ENCODE measurements at places on chromosomes 1 and 21. TPM values are rescaled to one million over a fixed set of nuclear protein-coding genes. Genes with fewer than 3 reads are reported as not detected.

DNA sequence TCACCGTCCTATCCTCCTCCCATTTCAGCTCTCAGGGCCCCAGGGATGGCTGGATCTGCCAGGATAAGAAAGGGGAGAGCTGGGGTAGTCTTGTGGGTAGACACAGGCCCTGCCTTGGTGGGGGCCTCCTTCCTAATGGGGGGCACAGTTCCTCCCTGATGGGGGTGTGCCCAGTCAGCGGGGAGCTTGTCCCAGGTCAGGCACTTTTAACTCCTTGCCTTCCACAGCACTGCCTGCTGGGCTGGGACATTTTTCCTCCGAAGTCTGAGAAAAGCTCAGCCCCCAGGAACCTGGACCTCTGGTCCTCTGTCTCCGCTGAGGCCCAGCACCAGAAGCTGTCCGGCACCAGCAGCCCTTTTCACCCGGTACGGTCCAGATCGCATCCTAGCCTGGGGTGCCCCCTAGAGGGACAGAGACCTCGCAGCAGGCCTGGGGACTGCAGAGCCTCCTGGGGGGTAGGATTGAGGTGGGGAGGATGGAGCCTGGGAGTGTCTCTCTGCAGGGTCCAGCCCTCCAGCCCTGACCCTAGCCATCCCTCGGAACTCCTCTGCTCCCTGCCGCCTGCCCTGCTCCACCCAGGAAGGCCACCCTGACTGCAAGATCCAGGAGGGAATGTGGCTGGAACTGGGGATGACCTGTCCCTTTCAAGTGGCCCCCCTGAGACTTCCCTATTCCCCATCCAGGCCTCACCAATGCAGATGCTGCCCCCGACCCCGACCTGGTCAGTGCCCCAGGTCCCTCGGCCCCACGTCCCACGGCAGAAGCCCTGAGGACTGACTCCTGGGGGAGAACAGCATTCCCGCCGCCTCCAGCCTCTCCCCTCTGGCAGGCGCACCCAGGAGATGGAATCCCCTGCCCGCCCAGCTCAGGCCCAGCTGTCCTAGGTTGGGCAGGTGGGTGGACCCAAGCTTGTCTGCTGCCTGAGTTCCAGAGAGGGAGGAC is 12.0 kb downstream of the MIIP start:
- H3K4me1 ChIP-seq = no peaks in the 10 kb centered on the region
- H3K27me3 ChIP-seq = no peaks in the 10 kb centered on the region
- DNase-seq = peak; percentile 18

GRCh38 chr21:34615487-34615814 is 538 bp upstream of the RCAN1 start:
- peaks cover 3% of the 10 kb centered on the region for H3K4me1 ChIP-seq
- DNase-seq = no peak
- peak overlapping the region; percentile 73 for H3K4me3 ChIP-seq
- no peaks in the 10 kb centered on the region for H3K36me3 ChIP-seq
- no peaks in the 10 kb centered on the region for H3K27me3 ChIP-seq

DNA sequence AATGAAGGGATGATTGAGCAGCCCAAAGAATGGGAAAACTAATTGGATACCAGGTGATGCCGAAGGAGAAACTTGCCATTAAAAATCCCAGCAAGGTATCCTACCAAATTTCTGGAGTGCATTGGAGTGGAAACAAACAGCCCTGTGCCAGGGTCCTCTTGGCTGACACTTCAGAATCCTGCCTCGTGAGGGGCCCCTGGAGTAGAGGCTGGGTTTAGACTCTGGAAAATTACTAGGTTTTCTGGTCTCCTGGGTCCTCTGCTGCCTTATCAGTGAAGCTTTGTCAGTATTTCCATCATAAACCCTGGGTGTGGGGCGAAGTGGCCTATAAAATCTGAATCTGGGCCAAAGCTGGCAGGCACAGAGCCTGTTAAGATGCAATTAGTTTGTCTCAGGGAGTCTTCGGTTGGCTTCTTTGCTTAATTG is 289.2 kb upstream of the USP24 start:
- no peaks in the 10 kb centered on the region for H3K27me3 ChIP-seq
- peaks cover 39% of the 10 kb centered on the region for H3K4me1 ChIP-seq
- no peaks in the 10 kb centered on the region for H3K36me3 ChIP-seq
- DNase-seq = no peak
- H3K4me3 ChIP-seq = no peak overlapping the region

The TMEM61 gene
- total RNA-seq = 5.0 TPM

- H3K4me3 ChIP-seq = peak overlapping the region; percentile 60
- DNase-seq = peak; percentile 18
- H3K4me1 ChIP-seq = peaks cover 35% of the 10 kb centered on the region
- peak overlapping the region; percentile 94 for H3K27ac ChIP-seq
- no peaks in the 10 kb centered on the region for H3K36me3 ChIP-seq
Observed at GRCh38 chr1:241749041-241749944, 97.2 kb downstream of the WDR64 start.

DNA sequence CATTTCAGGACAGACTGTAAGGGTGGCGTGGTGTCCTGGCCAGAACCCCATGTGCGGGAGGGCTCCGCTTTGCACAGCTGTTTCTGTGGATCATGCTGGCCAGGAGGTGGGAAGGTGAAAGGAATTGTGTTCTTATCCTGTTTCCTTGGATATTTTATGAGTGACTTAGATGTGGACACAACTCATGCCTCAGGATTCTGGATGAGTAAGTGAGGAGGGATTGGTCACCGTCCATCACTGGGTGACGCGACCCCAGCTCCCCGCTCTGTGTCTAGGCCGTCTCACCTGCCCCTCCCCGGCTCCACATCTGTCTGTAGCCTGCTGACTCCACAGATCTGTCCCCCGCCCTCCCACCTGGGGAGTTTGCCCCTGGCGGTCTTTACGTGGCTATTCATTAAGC is 48.8 kb downstream of the PIK3CD start:
- no peak overlapping the region for H3K4me3 ChIP-seq
- peaks cover 18% of the 10 kb centered on the region for H3K4me1 ChIP-seq
- H3K36me3 ChIP-seq = no peaks in the 10 kb centered on the region
- no peaks in the 10 kb centered on the region for H3K27me3 ChIP-seq

DNA sequence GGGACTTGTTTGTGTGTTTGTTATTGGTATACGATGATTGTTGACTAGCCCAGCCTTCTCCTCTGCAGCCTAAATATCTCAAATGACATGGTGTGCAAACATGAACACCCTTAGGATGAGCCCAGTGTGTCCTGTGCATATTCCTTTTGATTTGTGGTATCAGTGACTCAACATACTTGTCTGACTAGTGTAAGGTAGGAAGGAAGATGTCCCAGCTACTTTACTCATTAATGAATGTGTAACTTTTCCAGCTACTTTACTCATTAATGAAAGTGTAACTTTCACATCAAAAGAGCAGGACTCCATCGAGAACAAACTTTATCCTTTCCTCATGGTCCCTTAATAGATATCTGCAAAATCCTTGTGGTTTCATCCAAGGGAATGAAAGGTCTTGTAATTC is 2.7 kb upstream of the ZNF692 start:
- no peaks in the 10 kb centered on the region for H3K36me3 ChIP-seq
- H3K4me1 ChIP-seq = peaks cover 15% of the 10 kb centered on the region
- H3K4me3 ChIP-seq = no peak overlapping the region

DNA sequence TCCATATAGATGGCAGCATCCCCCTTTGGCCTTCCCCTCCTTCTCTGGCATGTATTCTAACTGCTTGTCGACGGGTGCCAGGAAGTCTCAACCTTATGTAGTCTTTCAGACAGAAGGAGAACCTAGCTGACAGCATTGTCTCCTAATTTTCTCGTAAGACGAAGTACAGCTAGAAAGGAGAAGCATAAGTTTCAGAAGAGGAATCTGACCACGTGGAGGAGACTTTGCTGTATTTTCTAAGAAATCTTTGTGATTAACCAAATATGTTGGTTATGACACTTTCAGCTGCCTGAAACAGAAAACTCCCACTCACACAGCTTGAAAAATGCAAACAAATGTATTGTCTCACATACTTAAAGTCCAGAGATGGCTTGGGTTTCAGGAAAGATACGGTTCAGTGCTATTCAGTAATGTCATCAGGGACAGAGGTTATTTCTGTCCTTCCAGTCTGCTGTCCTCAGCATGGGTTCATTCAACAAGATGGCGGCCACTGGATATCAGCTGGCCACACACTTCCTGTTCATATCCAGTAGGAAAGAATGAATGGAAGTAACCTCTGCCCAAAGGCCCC is 109.5 kb upstream of the ZNF648 start:
- no peak overlapping the region for H3K27ac ChIP-seq
- H3K27me3 ChIP-seq = no peaks in the 10 kb centered on the region
- H3K4me1 ChIP-seq = peaks cover 12% of the 10 kb centered on the region
- DNase-seq = no peak

The ZNF648 gene
- not detected for total RNA-seq

DNA sequence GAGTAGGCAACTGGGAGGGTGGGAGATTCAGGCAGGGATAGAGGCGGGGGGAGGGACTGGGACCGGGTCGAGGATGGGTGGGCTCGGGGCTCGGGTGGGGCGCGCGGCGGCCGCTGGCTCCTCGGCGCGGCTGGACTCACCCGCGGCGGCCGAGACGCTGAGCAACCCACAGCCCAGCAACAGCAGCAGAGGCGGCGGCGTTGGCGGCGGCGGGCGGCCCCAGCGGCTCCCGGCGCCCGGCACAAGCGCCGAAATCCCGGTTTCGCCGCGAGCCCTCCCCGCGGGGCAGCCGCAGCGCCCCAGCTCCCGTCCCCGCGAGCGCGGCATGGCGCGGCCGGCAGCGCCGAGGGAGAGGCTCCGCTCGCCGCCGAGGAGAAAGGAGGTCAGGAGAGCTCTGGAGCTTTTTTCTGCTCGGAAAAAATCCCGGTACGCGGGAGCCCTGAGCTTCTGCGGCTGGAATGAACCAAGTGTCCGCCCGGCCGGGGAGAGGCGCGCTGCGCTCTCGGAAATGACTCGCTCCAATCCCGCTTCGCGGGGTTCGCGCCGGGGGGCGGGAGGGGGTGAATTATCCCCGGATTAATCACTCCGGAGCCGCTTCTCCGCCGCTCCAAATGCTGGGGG is at the start of gene CSMD2:
CSMD2 (minus strand) TSS at position 460 of the 621 bp plus-strand sequence; CDS start at position 327, 133 bp downstream.
- no peaks in the 10 kb centered on the region for H3K4me1 ChIP-seq
- H3K27me3 ChIP-seq = peaks cover 12% of the 10 kb centered on the region
- H3K27ac ChIP-seq = no peak within 1 kb of the TSS
- no peak within 1 kb of the TSS for H3K4me3 ChIP-seq
- H3K36me3 ChIP-seq = no peaks in the 10 kb centered on the region

- H3K4me1 ChIP-seq = peaks cover 84% of the 10 kb centered on the region
- H3K27me3 ChIP-seq = no peaks in the 10 kb centered on the region
- H3K4me3 ChIP-seq = peak overlapping the region; percentile 15
- DNase-seq = no peak
- H3K36me3 ChIP-seq = no peaks in the 10 kb centered on the region
- H3K27ac ChIP-seq = peak overlapping the region; percentile 93
Observed at GRCh38 chr1:150567341-150567716, 12.1 kb downstream of the MCL1 start.

GRCh38 chr1:27566462-27567145 is 37.3 kb downstream of the AHDC1 start:
- DNase-seq = no peak
- peaks cover 36% of the 10 kb centered on the region for H3K4me1 ChIP-seq
- H3K27ac ChIP-seq = no peak overlapping the region
- no peaks in the 10 kb centered on the region for H3K36me3 ChIP-seq

- no peak for DNase-seq
- peaks cover 7% of the 10 kb centered on the region for H3K36me3 ChIP-seq
- no peaks in the 10 kb centered on the region for H3K4me1 ChIP-seq
- H3K27me3 ChIP-seq = peaks cover 19% of the 10 kb centered on the region
- H3K4me3 ChIP-seq = no peak overlapping the region
- no peak overlapping the region for H3K27ac ChIP-seq
Observed at GRCh38 chr1:37676281-37677142, 15.8 kb upstream of the CDCA8 start.

GRCh38 chr1:45328680-45329079 is 2.0 kb downstream of the HPDL start:
- H3K27ac ChIP-seq = peak overlapping the region; percentile 77
- H3K27me3 ChIP-seq = no peaks in the 10 kb centered on the region
- H3K4me3 ChIP-seq = peak overlapping the region; percentile 85
- peaks cover 41% of the 10 kb centered on the region for H3K4me1 ChIP-seq

- no peaks in the 10 kb centered on the region for H3K27me3 ChIP-seq
- DNase-seq = no peak
- H3K27ac ChIP-seq = no peak overlapping the region
- H3K36me3 ChIP-seq = no peaks in the 10 kb centered on the region
- no peak overlapping the region for H3K4me3 ChIP-seq
- H3K4me1 ChIP-seq = no peaks in the 10 kb centered on the region
Observed at GRCh38 chr1:167898578-167899222, 15.2 kb downstream of the ADCY10 start.

GRCh38 chr1:229941160-229941559 is 125.9 kb upstream of the GALNT2 start:
- H3K27me3 ChIP-seq = peaks cover 6% of the 10 kb centered on the region
- no peaks in the 10 kb centered on the region for H3K36me3 ChIP-seq
- DNase-seq = no peak
- no peaks in the 10 kb centered on the region for H3K4me1 ChIP-seq

The KCNC4 gene
- total RNA-seq = 8.6 TPM

GRCh38 chr1:209870151-209870831 is 42.5 kb downstream of the UTP25 start:
- no peak overlapping the region for H3K4me3 ChIP-seq
- H3K27me3 ChIP-seq = no peaks in the 10 kb centered on the region
- DNase-seq = no peak
- peaks cover 21% of the 10 kb centered on the region for H3K4me1 ChIP-seq
- no peak overlapping the region for H3K27ac ChIP-seq

The MLLT11 gene
- total RNA-seq = 15.0 TPM

DNA sequence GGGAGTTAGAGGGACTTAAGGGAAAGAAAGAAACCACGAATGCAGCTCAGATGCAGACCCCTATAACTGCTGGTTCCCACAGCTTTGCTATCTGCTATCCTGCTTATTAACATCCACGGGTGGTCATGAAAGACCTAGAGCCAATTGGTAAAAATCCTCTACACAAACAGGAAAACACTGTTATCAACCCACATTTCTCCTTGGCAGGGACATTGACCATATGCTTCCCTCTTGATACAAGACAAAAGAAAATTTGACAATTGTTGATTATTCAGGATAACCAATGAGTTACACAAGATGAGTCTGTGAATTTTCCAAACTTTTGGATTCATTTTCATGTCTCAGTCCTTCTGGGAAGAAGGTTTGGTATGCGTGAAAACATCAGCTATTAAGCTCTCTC is 90.4 kb downstream of the TIAM1 start:
- H3K27ac ChIP-seq = no peak overlapping the region
- no peak for DNase-seq
- H3K36me3 ChIP-seq = no peaks in the 10 kb centered on the region
- no peaks in the 10 kb centered on the region for H3K4me1 ChIP-seq
- no peaks in the 10 kb centered on the region for H3K27me3 ChIP-seq
